Activated naive CD8-positive, alpha-beta T cell treated with anti-CD3 and anti-CD28 coated beads for 36 hours (primary cell): ENCODE measurements at places on chromosomes 4 and X.
A peak's percentile ranks its signal among the peaks of the same experiment; 100 is the strongest.

GRCh38 chrX:24728530-24728929, 34.8 kb downstream of the POLA1 start:
- no peak overlapping the region for H3K4me3 ChIP-seq
- peaks cover 30% of the 10 kb centered on the region for H3K36me3 ChIP-seq
- H3K4me1 ChIP-seq = no peaks in the 10 kb centered on the region
- DNase-seq = no peak
- no peaks in the 10 kb centered on the region for H3K27me3 ChIP-seq

DNA sequence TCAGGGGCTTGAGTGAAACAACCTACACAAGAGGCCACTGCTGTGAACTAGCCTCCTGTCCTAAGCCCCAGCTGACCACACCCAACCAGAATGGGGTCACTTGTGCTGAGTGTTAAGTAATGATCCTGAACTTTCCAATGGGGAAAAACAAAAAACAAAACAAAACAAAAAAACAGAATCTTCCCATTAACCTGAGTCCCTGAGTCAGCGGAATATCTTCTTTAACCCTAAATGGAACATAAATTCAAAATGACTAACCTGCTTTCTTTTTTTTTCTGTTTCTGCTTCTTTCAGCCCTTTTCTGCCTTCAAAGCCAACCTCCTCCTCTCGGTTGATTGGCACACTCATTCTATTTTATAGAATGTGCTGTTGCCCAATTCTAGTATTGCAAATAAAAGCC, 31.2 kb upstream of the MAGEA8 start:
- no peaks in the 10 kb centered on the region for H3K27me3 ChIP-seq
- no peak for DNase-seq
- H3K4me1 ChIP-seq = peaks cover 2% of the 10 kb centered on the region
- no peaks in the 10 kb centered on the region for H3K36me3 ChIP-seq

- H3K4me3 ChIP-seq = no peak overlapping the region
- peaks cover 2% of the 10 kb centered on the region for H3K4me1 ChIP-seq
- no peak for DNase-seq
- H3K27me3 ChIP-seq = no peaks in the 10 kb centered on the region
These were observed 4.2 kb upstream of the TAB3 start for GRCh38 chrX:30893206-30893605.

DNA sequence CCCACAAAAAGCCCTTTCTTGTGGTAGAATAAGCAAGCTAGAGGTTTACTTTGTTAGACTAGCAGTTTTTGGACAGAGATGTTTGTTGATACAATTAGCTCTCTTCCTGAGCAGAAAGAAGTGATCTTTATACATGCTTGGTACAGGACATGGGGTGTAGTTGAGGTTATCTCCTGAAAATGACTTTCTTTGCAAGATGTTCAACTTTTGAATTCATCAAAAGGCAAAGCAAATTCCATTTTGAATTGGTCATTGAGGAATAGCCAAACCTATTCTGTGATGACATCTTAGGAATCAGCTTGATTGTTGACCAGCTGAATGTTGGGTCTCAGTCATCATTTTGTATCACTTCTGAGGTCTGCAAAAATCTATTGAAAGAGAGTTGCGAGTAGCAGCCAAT, 3.8 kb downstream of the CPE start:
- no peak for DNase-seq
- no peak overlapping the region for H3K27ac ChIP-seq
- H3K4me3 ChIP-seq = no peak overlapping the region
- H3K36me3 ChIP-seq = no peaks in the 10 kb centered on the region
- H3K4me1 ChIP-seq = peaks cover 3% of the 10 kb centered on the region

GRCh38 chr4:19735012-19735411, 516.7 kb upstream of the SLIT2 start:
- DNase-seq = no peak
- no peak overlapping the region for H3K27ac ChIP-seq
- no peak overlapping the region for H3K4me3 ChIP-seq
- H3K4me1 ChIP-seq = peaks cover 2% of the 10 kb centered on the region
- no peaks in the 10 kb centered on the region for H3K27me3 ChIP-seq

DNA sequence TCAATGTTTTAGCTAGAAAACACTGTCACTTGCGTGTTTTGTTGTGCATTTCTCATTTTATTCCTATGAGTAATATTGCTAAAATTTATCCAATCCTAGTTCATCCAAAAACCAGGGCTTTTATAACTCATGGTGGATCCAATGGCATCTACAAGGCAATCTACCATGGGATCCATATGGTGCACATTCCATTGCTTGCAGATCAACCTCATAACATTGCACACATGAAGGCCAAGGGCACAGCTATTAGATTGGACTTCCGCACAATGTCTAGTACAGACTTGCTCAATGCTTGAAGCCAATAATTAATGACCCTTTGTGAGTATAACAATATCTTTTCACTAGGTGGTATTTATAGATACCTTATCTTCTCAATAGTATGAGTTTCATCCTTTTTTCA, 57.2 kb upstream of the UGT2B7 start:
- no peak overlapping the region for H3K4me3 ChIP-seq
- H3K27ac ChIP-seq = no peak overlapping the region
- H3K27me3 ChIP-seq = no peaks in the 10 kb centered on the region
- no peak for DNase-seq
- H3K4me1 ChIP-seq = no peaks in the 10 kb centered on the region

- no peak overlapping the region for H3K27ac ChIP-seq
- H3K36me3 ChIP-seq = no peaks in the 10 kb centered on the region
- peaks cover 9% of the 10 kb centered on the region for H3K4me1 ChIP-seq
- H3K27me3 ChIP-seq = no peaks in the 10 kb centered on the region
- no peak overlapping the region for H3K4me3 ChIP-seq
These were observed 27.9 kb downstream of the TSC22D3 start for GRCh38 chrX:107747596-107748161.

DNA sequence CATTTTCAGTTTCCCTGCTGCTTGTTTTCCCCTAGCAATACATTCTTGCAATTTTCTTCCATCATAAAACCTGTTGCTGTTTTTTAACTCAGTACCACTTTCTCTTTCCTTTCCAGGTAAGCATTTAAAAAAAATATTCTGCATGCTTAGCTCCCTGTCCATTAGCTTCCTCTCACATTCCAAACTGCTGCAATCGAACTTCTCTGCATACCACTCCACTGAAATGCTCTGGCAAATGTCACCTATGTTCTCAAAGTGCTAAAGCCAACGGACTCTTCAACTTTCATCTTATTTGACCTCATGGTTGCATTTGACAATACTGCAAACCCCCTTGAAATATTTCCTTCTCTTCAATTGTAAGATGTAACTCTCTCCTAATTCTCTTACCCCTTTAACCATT, 192.7 kb downstream of the ANAPC10 start:
- DNase-seq = no peak
- no peaks in the 10 kb centered on the region for H3K27me3 ChIP-seq
- H3K27ac ChIP-seq = no peak overlapping the region

DNA sequence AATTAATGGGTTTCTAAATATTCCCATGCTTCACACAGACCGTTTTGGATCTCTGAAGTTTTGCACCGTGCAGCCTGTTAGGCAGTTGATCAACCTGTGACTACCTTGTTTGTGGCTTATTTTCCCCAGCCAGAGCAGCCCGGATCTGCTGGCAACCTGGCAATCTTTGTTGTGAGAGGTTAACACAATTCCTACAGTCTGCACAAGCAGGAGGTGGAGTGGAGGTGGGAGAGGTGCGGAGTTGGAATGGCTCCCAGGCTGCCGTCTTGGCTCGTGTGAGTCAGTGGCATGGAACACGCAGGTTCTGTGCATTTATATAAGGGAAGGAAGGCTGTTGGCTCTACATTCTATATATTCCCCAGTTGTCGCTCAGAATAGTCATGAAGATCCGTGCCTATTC, 70.9 kb upstream of the STOX2 start:
- no peak overlapping the region for H3K27ac ChIP-seq
- DNase-seq = no peak
- no peak overlapping the region for H3K4me3 ChIP-seq
- no peaks in the 10 kb centered on the region for H3K36me3 ChIP-seq
- no peaks in the 10 kb centered on the region for H3K27me3 ChIP-seq

- H3K27ac ChIP-seq = peak overlapping the region; percentile 90
- DNase-seq = no peak
- peaks cover 72% of the 10 kb centered on the region for H3K4me1 ChIP-seq
- H3K4me3 ChIP-seq = peak overlapping the region; percentile 26
- H3K36me3 ChIP-seq = peaks cover 92% of the 10 kb centered on the region
These were observed 449.8 kb downstream of the INPP4B start for GRCh38 chr4:142396279-142396678.

GRCh38 chr4:26076896-26077295, 162.9 kb downstream of the SMIM20 start:
- H3K27me3 ChIP-seq = peaks cover 12% of the 10 kb centered on the region
- H3K4me1 ChIP-seq = peaks cover 43% of the 10 kb centered on the region
- no peak for DNase-seq
- peaks cover 42% of the 10 kb centered on the region for H3K36me3 ChIP-seq
- H3K27ac ChIP-seq = peak overlapping the region; percentile 90

DNA sequence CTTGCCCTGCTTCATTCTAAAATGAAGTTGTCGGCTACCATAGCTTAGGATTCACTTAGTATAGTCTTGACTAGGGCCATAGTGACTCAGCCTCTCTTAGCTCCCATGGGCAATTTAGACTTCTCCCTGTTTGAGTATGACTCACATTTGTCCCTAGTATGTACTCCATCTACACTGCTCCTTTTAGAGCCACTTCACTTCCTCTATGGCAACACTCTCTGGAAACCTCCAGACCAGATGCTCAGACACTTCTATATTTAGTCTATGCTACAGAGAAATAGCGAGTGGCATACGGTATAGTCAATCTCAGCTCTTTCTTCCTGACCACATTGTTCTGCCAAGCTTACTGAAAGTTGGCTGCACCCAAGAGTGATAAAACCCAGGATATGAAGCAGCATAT, 11.2 kb downstream of the MEPE start:
- no peak overlapping the region for H3K27ac ChIP-seq
- no peaks in the 10 kb centered on the region for H3K36me3 ChIP-seq
- no peak for DNase-seq
- H3K4me3 ChIP-seq = no peak overlapping the region
- peaks cover 5% of the 10 kb centered on the region for H3K4me1 ChIP-seq
- peaks cover 39% of the 10 kb centered on the region for H3K27me3 ChIP-seq
